MM.1S (cell line): ENCODE measurements at places on chromosomes 7 and 10.

DNA sequence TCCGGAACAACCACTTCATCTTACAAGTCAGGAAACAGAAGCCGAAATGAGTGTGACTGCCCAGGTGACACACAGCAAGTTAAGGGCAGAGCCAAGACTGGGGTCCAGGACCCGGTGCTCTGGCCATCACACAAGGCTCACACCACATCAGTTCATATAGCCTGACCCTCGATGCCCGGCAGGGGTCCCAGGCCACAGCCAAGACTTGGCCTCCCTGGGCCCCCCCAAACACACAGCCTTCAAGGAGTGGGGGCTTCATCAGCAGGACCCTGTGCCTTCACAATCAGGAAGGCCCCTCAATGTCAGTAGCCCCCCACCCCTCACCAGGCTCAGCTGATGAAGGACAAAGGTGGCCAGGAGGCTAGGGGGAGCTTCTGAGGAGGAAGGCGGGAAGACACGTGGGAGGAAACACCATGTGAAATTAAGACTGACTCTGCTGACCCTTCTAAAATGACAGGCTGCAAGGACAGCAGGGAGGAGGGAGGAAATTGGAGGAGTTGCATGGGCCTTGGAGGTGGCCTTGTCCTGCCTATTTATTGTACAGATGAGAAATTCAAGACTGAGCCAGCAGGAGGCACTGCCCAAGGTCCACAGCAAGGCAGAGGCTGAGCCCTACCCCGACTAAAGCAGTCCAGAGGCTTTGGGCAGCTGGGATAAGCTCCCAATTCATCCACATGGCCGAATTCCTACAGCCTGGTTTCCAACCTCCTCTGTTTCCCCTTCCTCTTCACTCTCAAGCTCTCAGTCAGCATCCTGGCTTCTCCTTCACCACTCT, 216.1 kb upstream of the ZMIZ1 start:
- DNase-seq = no peak

- peak; percentile 59 for DNase-seq
These were observed 993 bp upstream of the SND1 start for GRCh38 chr7:127650847-127651555.

DNA sequence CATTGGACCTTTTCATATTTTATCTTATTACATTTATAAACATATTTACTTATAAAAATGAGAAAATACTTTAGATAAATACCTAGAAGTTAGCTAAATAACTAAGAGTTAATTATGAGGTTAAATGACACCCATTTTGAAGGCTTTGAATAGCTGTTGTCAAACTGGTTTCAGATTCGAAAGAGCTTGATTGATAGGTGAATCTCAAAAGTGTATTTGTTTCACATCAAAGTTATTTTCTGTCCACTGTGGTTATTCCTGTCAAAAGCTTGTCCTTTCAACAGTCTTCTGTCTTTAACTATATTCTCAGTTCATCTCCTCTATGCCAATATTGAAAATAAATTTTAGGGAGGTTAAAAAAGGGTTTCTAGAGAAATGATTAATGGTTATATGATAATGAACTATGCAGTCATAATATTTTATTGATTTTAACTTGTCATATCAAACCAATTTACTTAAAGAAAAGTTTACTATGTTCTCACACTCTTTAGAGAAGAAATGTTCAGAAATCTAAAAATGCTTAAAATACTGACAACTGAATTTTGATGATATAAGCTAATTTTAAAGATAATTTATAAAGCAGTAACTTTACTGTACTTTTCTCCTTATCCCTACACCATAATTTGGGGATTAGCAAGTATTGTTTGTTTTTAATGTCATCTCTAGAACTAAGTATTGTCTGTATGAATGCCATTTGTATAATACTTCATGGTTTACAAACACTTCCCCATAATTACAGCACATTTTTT, 72.0 kb upstream of the FOXP2 start:
- peak; percentile 76 for DNase-seq

DNA sequence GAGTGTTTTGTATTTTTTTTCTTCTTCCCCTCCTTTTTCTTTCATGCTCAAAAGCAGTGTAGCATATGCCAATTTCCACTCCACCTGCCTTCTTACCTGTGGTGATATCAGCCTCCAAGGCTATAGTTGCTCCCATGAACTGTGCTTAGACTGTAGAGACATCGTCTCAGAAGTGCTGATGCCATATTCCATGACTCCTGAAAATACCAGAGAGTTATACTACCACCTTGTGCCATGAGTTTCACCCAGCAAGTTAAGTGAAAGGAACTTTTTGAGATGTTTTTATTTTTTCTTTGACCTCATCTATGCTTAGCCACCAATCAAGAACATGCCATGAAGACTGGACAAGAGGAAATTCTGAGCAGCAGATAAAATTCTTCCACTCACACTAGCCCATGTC, 142.8 kb upstream of the SEMA3E start:
- no peak for DNase-seq

DNA sequence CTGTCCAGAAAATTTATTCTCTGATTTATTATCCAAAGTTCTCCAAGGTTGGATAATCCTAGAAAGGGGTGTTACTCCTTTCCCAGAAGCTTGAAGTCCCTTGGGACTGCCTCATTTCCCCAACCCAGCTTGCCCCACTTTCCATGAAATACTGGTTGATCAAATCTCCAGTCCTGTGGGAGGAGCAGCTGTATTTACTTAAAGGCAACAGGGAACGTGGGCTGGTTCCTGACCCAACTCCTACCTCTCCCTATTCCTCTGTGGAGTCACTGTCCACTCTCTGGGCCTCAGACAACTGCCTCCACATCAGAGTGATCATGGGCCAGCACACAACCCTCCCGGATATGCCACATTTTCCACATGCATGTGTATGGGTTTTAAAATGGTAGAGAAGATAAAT, 166.2 kb upstream of the PRR15 start:
- no peak for DNase-seq

DNA sequence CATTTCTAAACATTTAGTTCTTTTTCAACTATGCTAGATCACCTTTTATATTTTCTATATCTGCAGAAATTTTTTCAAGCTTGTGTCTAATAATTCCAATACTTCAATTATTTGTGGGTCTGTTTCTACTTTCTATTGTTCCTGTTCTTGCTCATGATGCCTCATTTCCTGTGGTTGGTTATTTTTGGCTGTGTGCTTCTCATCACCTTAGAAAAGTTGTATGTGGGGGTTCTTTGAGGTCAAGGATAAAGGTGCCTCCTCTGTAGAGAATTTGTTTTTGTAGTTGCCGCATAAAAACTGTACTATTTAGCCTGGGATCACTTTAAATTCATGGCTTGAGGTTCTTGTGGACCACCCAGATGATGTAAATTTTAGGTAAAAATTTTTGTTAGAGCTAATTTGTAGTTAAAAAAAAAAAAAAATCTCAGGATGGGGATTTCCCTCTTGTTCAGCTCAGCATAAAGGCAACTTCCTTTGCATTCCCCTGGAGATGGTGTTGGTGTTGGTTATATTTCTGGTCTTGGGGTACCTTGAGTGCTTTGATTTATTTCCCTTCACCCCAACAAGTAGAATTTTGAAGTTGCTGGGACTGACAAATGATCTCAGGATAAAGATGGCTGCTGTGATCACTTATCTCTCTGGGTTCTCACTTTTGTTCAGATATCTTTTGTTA, 27.0 kb upstream of the JAZF1 start:
- DNase-seq = peak; percentile 68

DNA sequence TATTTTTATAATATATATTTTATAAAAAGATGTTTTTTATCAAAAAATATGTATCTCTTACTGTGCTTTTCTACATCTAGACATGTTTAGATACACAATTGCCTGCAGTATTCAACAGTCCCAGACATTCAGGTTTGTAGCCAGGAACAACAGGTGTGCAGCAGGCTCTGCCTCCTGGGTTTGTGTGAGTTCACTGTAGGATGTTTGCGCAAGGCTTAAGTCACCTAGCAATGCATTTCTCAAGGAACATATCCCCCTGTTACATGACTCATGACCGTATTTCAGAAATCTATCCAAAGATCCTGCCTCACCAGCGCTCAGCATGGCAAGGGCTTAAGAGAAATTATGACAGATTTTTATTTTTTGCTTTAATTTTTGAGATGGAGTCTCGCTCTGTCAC, 41.5 kb downstream of the PITRM1 start:
- no peak for DNase-seq

GRCh38 chr7:81822811-81823210, 53.0 kb upstream of the HGF start:
- DNase-seq = no peak

GRCh38 chr7:155744971-155745683, 67.1 kb downstream of the SHH start:
- no peak for DNase-seq

DNA sequence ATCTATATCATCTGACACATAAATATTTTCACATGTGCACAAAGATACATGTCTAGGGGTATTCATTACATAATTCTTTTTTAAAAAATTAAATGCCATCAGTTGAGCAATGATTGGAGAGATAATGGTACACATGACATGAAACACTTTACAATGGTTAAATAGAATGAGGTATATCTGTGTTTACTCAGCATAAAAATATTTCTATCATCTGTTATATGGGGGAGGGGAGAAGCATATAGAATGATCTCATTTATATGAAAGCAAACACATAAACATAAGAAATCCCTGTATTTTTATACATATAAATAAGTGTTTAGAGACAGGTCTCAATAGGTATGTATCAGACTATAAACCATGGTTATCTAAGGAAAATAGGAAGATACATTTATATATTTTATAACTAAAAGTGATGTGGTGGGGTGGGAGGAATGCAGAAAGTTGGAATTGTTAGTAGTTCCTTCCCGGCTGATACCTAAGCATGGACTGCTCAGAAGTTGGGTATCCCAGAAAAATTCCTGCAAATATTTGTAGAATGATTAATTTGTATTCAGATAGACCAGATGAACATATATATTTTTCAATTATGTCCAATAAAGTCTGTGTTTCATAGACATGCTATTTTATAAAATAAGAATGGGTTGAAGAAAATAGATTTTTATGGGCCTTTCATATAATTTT, 75.1 kb downstream of the SHOC2 start:
- no peak for DNase-seq

GRCh38 chr10:32139223-32140073, 83.2 kb upstream of the KIF5B start:
- DNase-seq = no peak

- DNase-seq = no peak
These were observed 4.1 kb upstream of the PLAU start for GRCh38 chr10:73906524-73907447.

GRCh38 chr10:124688386-124688785, 55.8 kb downstream of the FAM53B start:
- no peak for DNase-seq

DNA sequence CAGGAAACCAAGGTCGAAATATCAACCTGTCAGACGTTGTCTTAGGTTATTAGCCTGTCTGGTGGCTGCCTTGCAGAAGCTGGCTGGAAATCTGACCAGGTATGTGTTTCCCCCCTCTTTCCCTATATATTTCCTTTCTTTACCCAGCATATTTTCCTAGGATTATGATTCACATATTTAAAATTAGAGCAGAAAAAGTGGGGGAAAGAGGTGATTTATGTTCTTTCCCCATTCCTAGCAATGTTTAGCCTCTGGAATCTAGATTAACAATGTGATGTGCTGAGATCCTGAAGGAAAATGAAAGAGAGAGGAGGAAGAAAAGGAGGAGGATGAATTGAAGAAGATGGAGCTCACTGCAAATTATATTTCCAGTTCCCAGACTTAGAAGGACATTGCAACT, 421.4 kb upstream of the AUTS2 start:
- DNase-seq = no peak

DNA sequence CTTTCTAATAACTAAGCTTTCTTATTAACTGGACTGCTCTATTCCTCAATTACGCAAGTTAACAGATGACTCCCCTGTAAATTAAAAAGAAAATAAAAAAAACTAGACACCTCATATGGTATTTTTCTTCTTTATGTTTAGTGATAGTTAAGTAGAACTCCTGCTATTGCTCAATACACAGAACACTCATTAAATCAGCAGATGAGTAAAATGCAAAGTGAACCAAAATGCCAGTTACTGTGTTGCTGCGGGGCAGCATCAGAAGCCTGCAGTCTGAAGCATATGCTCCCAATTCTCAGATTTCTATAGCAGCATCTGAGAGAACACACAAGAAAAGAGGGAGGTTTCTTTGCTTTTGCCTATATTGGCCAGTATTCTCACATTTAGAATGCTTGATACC, 28.4 kb downstream of the CDK6 start:
- no peak for DNase-seq

DNA sequence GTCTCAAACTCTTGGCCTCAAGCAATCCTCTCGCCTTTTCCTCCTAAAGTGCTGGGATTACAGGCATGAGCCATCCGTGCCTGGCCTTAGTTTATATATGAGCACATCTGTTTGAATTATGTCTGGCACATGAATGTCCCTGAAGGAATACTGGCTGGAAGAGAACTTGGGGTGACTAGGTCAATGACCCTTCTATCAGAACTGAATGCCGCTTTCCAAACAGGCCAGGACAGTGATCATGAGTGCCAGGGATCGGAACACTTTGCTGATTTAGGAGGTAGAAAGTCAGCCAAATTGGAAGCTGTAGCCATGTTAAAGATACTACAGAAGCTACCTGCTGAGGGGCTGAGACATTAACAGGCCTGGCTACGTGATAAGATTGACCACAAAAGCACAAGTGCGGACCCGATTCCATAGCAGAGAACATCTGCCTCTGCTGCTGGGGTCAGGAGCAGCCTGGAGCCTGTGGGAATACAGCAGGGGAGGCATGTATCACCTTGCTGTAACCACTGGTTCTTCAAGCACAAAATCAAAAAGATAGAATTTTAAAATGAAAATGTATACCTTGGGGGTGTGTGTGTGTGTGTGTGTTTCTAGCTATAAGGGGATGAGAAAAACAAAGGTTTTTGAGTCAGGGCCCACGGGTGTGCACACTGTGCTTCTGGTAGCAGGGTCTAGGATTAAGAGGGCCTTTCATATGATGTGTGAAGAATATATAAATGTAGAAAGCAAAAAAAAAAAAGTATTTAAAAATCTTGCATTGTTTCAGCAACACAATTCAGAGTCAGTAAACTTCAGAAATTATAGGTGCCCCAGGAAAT, 293.7 kb downstream of the BBS9 start:
- DNase-seq = no peak

GRCh38 chr7:106100863-106101629, 11.1 kb downstream of the SYPL1 start:
- no peak for DNase-seq

- peak; percentile 20 for DNase-seq
These were observed 535.6 kb downstream of the CNTNAP2 start for GRCh38 chr7:146652176-146652575.

DNA sequence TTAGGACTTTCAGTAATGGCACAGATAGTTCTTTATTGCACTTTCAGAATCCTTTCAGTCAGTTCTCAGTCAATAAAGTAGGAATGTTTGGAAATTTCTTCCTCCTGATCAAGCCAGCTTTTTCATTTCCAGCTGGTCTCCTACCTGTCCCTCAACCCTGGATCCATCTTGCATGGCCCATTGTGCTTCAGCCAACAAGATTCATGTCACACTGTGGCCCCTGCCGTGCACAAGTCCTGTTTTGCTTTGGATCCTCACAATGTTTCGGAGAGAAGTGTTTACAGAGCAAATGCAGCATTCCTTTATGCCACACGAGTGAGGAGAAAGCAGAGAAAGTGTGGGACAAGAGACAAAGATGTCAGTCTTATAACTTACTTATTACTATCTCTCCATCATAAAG, 1694.7 kb upstream of the LRRTM3 start:
- no peak for DNase-seq
